ENCODE measurements at places on chromosomes 7 and 10.

DNA sequence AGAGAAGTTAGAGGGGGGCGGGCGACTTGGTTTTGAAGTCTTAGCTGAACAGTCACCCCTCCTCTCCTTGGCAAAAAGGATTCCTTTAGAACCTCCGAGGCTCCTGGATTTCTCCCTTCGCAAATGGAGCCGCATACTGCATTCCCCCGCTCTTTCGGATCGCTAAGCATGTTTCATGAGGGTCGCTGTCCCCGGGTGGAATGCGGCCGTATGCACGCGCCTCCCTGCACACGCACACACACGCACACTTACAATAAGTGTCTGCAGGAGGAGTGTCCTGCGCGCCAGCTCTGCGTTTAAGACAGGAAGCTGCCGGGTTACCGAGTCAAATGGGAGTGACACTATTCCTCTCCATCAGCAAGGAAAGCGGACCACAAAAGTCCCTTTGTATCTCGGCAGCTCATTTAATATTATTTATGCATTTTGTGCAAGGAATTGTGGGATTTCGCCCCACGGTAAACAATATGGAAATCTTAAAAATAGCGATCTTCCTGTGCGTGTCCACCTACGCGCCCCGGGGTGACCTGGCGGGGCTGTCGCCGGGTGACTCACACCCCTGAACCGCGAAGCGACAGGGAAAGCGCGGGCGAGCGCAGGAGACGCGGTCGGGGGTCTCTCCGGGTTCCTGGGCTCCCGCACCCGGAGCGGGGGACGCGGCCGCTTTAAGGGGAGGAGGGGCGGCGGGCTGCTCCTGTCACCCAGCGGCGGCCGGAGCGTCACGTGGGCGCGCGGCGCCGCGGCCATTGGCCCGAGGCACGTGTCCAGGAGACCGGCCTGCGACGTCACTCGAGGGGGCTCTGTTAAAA is 988 bp upstream of the EN2 start:
- DNase-seq, result no peak

DNA sequence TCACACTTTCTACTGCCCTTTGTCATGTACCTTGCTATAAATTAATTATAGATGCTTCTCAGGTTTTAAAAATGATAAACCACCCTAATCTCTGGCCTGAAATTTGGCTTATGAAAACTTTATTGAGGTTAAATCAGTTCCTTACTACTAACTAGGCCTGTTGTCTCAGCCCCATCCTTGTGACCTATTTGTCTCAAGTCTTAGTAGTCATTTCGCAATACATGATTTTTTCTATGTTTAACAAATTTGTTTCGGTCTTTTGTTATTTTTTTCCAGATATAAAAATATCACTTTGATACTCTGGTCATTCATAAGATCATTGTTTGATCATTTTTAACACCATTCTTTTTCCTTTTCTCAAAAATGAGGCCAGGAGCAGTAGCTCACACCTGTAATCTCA is 411.6 kb downstream of the GFRA1 start:
- DNase-seq, result no peak

- no peak for DNase-seq
Measured at GRCh38 chr7:27185013-27185853, at the start of gene HOXA11. TSS of gene HOXA11 (minus strand) at chr7:27185232. CDS start at chr7:27185144, 88 bp downstream.

DNA sequence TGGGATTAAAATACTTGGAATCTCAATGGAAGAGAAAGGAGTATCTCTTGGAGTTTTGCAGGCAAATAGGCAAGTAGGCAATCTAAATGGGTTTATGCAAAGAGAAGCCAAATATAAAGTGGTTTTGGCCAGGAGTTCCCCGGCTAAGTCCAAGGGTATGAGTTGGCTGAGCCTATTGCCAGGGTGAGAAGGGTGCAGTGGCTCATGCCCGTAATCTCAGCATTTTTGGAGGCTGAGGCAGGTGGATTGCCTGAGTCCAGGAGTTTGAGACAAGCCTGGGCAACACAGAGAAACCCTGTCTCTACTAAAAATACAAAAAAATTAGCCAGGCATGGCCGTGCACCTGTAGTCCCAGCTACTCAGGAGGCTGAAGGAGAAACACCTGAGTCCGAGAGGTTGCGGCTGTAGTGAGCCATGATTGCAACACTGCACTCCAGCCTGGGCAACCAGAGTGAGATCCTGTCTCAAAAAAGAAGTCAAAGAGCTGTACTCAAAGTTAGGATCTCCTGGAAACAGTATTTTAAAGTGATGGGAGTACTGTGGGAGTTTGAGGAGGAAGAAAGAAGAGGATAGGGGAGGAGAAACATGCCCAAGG is 130.4 kb upstream of the RAB18 start:
- no peak for DNase-seq

DNA sequence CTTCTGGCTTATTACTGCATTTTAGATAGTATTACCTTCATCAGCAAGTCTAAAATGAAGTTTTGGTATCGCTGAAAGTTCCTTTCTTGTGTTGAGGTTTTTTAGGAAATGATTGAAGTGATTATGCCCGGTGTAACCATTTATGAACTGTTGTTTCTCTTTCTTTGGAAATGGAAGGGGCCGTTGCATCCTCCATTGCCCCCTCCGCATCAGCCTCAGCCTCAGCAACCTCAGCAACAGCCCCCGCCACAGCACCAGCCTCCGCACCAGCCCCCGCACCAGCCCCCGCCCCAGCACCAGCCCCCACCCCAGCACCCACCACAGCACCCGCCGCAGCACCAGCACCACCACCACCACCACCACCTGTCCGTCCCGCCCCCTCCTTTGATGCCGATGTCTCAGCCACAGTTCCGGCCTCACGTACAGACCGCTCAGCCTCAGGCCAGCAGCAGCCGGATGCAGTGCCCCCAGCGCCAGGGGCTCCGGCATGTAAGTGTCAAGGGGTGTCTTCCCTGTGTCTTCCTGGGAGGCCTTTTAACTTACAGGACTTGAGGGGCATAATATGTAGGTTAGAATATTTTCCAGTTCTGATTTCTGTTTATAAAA is 72.6 kb downstream of the SHH start:
- DNase-seq, result no peak

GRCh38 chr7:88116235-88116795 is 103.5 kb downstream of the SRI start:
- DNase-seq, result no peak

- no peak for DNase-seq
Measured at GRCh38 chr10:30782537-30783461, 153.2 kb upstream of the LYZL2 start.

All from lower lobe of right lung (tissue), 2 donors.